ENCODE measurements at places on chromosomes 5 and 9.

DNA sequence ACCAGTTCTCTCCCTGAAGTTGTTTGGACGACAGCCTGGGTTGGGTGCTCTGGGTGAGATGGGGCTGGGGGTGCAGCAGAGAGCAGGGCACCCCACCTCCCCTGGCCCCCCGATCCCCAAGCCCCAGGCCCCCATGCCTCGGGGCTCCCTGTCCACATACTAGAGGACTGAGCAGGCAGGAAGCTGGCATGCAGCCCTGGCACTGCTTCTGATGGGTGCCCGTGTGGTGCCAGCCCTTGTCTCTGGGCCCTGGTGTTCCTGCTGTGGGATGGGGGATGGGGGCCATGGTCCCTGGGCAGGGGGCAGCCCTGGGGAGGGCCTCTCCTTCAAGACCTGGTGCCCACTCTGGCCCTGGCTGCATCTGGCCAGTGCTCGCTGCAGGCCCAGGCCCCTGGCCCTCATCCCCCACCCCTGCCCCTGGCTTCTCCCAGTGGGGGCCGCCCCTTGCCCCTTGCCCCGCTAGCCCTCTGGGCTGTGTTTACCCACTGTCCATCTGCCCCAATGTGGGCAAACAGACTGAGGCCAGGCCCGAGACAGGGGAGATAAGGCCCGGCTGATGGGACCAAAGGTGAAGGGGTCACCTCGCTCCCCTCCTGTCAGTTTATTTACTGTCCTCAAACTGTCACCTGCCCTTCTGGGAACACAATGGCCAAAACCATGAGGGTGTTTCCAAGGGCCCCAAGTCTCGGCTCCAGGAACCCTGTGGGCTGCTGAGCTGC, 67.3 kb upstream of the RXRA start:
- DNase-seq = no peak

GRCh38 chr5:96506866-96507527, 73.9 kb upstream of the PCSK1 start:
- DNase-seq = no peak

DNA sequence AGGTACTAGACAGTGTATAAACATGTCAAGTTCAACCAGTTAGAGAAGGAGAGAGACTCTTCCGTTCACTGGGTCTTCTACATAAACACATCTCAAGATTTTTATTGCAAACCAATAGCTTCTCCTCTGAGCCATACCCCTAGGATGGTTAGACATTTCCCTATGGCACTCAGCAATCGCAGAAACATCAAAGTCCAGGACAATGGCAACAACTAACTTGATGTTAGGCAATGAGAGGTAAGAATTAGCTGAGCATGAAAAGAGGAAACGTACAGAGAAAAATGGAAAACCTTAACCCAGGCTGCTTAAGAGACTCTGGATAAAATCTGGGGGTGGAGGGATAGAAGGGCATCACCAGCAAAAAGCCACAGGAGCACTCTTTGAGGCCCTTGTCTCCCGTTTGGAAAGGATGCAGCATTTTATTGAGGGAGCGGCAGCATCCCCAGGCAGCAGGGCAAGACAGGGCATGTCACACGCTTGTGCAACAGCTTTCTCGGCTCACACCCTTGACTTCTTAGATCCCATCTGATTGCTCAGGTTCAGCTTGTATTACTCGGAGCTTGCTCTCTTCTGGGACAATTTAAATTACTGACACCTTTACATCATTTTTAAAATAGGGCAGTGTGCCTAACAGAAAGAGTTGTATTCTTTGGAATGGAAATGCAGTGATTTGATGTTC, 8.6 kb upstream of the PSAT1 start:
- DNase-seq = no peak

DNA sequence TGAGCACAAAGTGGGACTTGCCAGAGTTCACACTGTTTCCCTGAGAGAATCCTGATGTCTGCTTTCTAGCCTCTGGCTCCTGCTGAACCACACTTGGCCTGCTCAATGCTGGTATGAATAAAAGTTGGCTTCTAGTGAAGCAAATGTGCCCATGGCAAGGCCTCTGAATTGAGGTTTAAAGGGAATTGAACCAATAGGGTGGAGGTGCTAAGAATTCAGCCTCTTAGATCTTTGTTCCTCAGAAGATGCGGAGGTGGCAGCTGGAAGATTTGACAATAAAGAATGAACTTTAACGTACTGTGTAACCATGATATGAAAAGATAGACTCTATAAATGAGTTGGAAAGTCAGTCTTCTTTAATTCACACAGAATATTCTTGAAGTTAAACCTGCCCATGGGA, 57.2 kb downstream of the RASGRF2 start:
- DNase-seq = no peak

All from stimulated activated CD4-positive, alpha-beta T cell treated with anti-CD3 and anti-CD28 coated beads, Interleukin-1b, Interleukin-23, amount 100 ng/mL, for 24 hours (primary cell).